ENCODE measurements at places on chromosomes 2 and 18.

- no peak for DNase-seq
These were observed 14.3 kb upstream of the PIEZO2 start for GRCh38 chr18:11163665-11164064.

DNA sequence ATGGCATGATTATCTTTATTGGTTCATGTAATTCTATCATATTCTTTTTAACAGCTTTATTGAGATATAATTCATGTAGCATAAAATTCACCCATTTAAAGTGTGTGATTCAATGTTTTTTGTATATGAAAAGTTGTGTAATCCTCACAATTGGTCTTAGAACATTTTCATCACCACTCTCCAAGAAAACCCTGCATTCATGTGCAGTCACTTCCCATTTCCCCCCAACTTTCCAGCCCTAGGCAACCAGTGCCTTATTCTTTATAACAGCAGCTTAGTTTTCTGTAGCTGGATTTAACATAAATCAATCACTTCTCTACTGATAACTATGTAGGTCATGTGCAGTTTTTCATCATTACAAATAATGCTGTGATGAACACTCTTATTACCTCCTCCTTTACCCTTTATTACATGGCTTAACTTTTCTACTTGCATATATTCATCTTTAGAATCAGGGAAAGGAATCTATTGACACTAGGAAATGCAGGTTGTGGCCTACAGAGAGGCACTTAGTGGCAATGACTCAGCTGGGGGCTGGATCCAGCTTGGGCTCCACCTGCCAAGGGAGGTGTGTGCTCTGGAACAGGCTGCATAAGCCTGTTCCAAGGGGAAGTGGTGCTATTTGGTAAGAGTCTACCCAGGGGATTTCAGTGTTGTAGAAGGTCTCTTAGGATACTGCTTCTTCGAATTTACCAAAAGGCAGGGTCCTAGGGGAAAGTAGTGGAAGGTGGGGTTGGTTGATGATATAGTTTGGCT, 89.1 kb downstream of the ETAA1 start:
- DNase-seq, result no peak

- no peak for DNase-seq
These were observed 43.6 kb downstream of the MCFD2 start for GRCh38 chr2:46871976-46872381.

- DNase-seq, result no peak
These were observed 3.5 kb downstream of the SFT2D3 start for GRCh38 chr2:127704641-127705390.

- no peak for DNase-seq
These were observed 143.3 kb upstream of the CAB39 start for GRCh38 chr2:230569298-230569697.

DNA sequence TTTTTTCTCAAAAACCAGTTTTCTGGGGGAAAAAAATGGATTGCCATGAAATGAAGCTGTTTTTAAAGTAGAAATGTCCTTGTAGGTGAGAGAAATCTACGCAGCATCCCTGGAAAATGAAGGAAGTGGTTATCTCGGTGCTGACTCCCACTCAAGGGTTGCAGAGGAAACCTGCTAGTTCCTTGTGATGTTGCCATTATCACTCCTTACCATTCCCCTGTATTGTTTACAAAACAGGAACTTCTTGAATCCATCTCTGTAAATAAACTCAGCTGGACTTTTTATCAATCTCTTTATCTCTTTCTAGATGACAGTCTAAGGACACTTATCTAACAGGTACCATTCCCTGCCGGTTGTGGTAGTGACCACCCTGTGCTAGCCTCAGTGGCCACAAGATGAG, 61.2 kb downstream of the FEZ2 start:
- DNase-seq, result no peak

- DNase-seq, result no peak
These were observed 33.0 kb downstream of the MAL start for GRCh38 chr2:95058466-95058988.

DNA sequence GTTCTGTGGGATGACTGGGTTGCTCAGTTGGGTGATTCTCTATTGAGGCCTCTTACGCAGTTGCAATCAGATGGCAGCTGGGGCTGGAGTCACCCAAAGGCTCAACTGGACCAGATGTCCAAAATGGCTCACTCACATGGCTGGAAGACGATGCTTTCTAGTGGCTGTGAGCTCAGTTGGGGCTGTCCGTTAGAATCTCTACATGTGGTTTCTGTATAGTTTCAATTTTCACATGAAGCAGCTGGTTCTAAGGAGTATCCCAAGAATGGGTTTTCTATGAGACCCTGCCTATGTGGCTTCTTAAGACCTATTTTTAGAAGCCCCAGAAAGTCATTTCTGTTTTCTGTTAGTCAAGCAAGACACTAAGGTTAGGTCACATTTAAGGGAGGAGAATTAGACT, 4.4 kb downstream of the XRCC5 start:
- no peak for DNase-seq

GRCh38 chr2:45898819-45899218, 247.3 kb downstream of the PRKCE start:
- no peak for DNase-seq

DNA sequence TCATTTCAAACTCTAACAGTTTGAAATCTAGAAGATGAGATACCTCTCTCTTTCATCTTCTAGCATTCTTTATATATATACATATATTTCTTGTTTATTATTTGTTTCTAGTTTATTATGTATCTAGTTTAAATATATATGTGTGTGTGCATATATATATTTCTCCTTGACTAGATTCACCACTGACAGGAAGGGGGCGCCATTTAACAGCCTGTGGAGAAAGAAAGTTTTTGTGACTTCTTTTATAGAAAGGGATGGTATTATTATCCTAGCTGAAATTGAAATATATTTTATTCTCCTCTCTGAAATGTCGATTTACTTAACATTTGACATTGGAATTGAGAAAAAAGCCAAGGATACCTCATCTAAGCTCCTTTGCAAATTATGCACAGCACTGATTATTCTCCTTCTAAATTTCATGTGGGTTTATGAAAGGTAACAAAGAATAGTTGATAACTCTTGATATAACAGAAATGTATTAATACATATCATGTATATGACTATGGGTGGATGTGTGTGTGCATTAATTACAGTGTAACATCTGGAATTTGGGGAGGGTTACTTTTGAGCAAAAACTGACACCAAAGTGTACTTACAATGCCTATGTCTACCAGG, 160.7 kb upstream of the NT5C1B start:
- DNase-seq, result peak; percentile 37

GRCh38 chr2:182359990-182360662, 66.7 kb downstream of the PDE1A start:
- DNase-seq, result no peak

DNA sequence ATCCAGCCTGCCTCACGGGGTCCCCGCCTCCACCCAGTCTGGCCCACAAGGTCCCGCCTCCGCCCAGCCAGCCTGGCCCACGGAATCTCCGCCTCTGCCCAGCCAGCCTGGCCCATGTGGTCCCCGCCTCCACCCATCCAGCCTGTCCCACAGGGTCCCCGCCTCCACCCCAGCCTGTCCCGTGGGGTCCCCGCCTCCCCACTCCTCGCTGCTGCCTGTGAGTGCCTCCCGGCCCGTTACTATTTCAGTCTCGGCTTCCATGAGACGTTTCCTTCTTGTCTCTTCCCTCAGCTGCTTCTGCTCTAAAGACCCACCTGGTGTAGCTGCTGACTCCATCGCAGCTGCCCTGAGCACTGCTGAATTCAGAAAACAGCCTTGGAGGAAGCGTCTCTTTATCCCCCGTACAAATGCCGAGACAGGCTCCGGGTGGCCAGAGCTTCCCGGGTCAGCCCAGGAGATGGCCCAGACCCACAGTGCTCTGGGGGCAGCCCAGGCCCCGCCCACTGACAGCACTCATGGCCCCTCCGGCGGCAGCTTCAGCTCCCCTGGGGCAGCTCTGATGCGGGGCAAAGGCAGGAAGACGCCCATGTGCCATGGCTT, 69.8 kb downstream of the NFATC1 start:
- no peak for DNase-seq

Data from progenitor cell of endocrine pancreas (in vitro differentiated cells).